NB4 (cell line): ENCODE measurements at places on chromosomes 11 and 22.

- peak; percentile 52 for DNase-seq
Measured at GRCh38 chr11:1153951-1154493, 3.7 kb upstream of the MUC5AC start.

GRCh38 chr11:108985945-108986279 lies 321.0 kb downstream of the DDX10 start:
- no peak for DNase-seq

- DNase-seq, result no peak
Measured at GRCh38 chr11:74846770-74847169, 98.1 kb downstream of the RNF169 start.

DNA sequence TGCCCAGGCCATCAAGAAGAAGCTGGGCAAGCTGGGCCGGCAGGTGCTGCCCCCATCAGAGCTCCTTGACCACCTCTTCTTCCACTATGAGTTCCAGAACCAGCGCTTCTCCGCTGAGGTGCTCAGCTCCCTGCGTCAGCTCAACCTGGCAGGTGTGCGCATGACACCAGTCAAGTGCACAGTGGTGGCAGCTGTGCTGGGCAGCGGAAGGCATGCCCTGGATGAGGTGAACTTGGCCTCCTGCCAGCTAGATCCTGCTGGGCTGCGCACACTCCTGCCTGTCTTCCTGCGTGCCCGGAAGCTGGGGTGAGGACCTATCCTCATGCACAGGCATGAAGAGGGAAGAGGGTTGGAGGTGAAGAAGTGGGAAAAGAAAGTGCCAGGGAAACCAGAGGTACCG lies 5.3 kb upstream of the NHERF4 start:
- no peak for DNase-seq

GRCh38 chr11:110984693-110985092 lies 260.8 kb upstream of the POU2AF2 start:
- no peak for DNase-seq

DNA sequence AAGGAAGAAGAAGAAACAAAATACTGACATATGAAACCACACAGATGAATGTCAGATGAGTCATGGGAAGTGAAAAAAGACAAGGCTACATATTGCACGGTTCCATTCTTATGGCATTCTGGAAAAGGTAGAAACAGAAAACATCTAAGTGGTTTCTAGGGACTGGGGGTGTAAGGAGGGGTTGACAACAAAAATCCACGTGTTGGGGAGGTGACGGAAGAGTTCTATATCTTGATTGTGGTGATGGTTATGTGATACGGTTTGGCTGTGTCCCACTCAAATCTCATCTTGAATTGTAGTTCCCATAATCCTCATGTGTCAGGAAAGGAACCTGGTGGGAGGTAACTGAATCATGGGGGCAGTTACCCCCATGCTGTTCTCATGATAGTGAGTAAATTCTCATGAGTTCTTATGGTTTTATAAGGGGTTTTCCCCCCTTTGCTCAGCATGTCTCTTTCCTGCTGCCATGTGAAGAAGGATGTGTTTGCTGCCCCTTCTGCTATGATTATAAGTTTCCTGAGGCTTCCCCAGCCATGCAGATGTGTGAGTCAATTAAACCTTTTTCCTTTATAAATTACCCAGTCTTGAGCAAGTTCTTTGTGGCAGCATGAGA lies 6.4 kb upstream of the ARFGAP3 start:
- peak; percentile 62 for DNase-seq

DNA sequence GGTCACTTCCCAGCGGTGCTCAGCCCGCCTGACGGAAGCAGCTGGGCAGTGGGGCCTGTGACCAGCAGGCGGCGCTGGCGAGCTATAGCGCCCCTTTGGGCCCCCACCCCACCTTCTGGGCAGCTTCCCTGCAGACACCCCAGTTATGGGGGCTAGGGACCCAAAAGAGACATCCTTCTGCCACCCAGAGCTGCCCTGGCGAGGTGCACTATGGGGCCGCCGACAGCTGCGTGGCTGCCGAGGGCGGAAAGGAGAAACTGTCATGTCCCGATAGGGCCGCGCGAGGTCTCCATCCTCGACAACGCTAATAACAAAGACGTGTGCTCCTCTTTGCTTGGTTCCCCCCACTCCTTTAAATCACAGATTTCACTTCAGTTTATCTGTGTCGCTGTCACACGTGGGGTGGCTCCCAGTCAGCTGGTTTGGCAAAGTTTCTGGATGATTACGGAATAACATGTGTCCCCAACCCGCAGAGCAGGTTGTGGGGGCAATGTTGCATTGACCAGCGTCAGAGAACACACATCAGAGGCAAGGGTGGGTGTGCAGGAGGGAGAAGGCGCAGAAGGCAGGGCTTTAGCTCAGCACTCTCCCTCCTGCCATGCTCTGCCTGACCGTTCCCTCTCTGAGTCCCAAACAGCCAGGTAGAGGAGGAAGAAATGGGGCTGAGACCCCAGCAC lies 673 bp upstream of the MYO7A start:
- peak; percentile 53 for DNase-seq

DNA sequence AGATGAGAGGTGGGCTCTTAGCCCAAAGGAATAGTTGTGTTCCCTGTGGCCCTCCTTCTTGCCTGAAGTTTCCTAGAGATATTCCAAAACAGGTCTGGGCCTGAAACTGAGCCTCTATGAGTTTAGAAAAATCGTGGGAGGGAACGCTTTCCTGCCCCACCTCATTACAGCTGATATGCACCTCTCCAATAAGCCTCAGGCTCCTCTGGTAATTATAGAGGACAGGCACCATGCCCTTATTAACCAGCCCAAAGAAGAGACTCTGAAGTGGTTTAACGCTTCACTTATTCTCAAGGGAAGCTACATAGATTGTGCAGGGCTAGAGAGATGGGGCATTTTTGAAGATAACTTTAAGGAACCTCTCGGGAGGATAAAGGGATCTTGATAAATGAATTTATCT lies 3.4 kb upstream of the MPZL2 start:
- DNase-seq, result no peak

- DNase-seq, result peak; percentile 45
Measured at GRCh38 chr11:78414321-78415051, 3.1 kb downstream of the GAB2 start.

DNA sequence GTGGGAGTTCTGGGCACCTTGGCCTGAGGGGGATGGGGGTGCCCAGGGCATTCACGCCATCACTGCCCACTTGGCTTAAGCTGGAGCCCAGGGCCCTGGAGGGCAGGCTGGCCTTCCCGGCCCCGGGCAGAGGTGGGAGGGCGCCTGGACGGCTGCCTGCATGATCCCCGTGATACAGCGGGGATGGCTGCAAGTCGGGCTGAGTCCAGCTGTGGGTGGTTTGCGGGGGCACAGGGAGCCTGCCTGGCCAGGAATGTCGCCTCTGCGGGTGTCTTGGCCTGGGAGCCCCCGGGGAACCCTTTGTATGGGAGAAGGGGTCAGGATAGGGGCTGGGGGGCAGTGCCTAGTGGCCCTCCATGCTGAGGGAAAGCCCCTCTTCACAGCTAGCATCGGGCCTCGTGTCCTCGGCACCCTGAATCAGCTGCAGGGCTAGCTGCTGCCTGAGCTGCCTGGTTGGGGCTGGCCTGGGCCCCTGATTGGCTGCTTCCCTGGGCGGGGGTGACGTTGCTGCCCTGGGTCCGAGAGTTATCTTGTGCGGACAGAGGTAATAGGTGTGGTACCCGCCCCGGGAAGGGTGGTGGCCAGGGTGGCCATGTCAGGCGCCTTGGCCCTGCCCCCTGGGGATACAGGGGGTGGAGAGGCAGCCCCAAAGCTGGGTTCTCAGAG lies 8.3 kb downstream of the BRSK2 start:
- DNase-seq, result no peak

DNA sequence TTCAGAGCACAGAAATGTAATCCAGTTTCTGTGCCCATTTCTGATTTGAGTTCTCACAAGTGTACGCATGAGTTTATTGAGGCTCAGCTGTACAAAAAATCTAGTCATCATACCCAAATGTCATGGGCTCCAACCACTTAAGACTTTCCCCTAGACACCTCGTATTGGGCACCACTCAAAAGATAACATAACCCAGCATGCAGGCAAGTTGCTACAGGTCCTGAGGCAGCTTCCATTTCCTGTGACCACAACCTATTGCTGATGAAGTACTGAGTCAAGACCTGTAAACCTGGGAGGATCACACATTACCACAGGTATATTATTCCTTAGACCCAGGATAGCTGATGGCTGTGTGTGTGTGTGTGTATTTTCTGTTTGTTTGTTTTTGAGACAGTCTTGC lies 95.2 kb downstream of the MRTFA start:
- no peak for DNase-seq

DNA sequence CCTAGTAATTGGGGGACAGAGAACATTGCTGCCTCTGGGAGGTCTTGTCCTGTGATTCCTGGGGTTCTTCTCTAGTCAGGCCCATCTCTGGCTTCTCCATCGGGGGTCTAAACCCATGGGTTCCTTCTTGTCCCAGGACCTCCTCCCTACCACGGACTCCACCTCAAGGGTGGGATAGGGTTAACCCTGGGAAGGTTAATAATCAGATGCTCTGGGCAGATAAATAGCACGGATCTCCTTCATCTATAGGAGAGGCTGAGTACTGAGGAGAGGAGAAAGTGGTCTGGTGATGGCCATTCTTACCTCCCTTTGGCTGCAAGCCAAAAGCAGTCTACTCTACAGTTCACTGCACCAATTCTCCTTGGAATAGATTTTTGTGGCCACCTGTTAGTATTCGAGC lies 10.5 kb downstream of the HEPHL1 start:
- DNase-seq, result no peak

GRCh38 chr11:94549146-94549545 lies 5.4 kb downstream of the FUT4 start:
- peak; percentile 28 for DNase-seq

GRCh38 chr22:33513388-33514338 lies 406.6 kb downstream of the LARGE1 start:
- DNase-seq, result no peak

DNA sequence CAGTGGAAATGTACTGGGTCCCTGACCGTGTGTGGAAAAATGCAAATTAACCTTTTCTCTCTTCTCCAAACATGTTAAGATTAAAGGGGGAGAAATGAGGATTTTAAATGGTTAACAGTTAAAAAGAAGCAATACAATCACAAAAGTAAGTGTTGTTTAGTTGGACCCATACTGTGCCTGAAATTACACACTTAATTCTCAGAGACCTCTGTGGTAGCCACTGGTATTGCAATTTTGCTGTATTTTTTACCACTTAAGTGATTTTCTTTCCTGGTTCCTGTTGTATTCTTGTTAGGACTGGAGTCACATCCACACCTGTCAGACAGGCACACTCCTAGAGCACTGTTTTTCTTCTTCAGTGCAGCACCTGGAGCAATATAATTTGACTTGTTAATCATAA lies 179.6 kb upstream of the PDGFD start:
- DNase-seq, result peak; percentile 18

DNA sequence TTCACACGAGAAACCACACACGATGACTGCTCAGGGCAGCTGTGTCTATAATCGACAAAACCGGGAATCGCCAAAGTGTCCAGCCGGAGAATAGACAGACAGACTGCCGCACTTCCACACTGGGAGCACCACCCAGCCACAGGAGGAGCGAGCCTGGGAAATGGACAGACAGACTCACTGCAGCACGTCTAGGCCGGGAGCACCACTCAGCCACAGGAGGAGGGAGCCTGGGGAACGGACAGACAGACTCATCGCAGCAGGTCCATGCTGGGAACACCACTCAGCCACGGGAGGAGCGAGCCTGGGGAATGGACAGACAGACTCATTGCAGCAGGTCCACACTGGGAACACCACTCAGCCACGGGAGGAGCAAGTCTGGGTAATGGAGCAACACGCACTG lies 137.2 kb downstream of the BRD1 start:
- DNase-seq, result no peak

- DNase-seq, result no peak
Measured at GRCh38 chr11:116301141-116301540, 471.6 kb downstream of the BUD13 start.

DNA sequence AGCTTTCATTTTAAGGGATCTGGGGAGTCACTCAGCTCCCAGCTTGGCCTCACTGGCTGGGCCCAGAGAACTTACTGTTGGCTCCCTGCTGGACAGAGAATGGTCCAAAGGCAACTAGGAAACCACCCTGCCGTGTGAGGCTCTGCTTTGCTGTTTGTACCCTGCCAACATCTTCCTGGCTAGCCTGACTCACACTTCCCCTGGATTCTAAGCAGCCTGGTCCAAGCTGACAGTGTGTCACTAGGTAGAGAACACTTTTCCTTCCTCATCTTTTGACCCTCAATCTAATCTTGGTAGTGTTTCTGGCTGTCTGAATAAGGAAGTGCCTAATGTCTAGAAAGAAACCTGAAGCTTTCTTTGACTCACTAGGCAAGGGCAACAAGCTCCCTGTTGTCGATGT lies 76.7 kb downstream of the FAR1 start:
- DNase-seq, result peak; percentile 2

GRCh38 chr22:17867160-17867785 lies 93.0 kb upstream of the BID start:
- peak; percentile 44 for DNase-seq

DNA sequence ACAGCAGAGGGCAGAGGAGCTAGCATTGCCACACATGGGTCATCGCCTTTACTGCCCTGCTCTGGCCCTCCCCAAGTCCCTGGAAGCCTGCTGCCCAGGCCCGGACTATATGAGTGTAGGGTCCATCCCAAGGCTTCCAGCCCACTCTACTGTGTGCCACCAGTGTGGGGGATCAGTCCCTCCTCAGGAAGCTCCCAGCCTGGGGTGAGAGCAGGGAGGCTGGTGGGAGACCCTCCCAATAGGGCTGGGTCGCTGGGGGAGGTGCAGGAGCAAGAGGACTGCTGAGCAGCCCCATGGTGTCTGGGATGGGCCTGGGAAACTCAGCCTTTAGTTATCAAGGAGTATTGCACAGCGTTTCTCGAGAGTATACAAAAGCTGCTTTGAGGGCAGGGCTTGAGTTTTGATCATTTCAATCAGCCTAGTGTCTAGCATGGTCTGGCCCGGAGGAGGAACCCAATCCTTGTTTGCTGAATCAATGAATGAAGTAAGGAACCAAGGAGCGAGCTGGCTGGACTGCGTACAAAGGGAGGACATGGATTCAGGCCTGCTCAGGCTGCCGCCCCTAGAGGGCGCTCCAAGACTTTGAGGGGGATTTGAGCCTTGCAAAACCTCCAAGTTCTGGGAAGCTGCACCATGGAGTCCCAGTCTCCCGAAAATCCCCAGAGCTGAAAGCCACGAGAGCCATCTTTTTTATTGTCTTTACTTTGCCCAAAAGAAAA lies 89.0 kb upstream of the PARVA start:
- DNase-seq, result peak; percentile 64

DNA sequence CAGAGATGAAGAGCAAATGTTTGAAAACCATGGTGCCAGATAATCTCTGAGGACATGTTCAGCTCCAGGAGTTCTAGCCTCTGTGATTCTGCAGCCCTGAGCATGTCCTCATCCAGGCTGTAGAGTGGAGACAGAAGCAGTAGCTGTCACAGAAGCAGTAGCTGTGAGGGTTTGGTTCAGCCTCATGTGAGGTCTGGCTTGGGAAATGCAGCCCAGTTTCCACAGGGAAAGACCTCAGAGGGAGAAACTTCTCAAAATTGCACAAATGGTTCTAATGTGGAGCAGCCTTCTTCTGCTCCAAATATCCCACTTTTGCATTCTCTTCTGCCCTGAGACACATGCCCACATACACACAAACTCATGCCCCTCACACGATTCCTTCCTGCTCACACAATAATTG lies 48.4 kb downstream of the DBX1 start:
- no peak for DNase-seq

GRCh38 chr11:36890121-36890679 lies 292.2 kb upstream of the RAG2 start:
- DNase-seq, result no peak

- peak; percentile 83 for DNase-seq
Measured at GRCh38 chr22:42649246-42650099, at the start of gene CYB5R3. CYB5R3 (minus strand) TSS chr22:42649392; CDS start chr22:42649315, 77 bp downstream.

- no peak for DNase-seq
Measured at GRCh38 chr22:39480557-39480956, 21.5 kb upstream of the MIEF1 start.

- DNase-seq, result no peak
Measured at GRCh38 chr22:23113847-23114720, 27.7 kb downstream of the RSPH14 start.
